Omental fat pad (tissue), 4 donors: ENCODE measurements at places on chromosomes 6 and 20.

DNA sequence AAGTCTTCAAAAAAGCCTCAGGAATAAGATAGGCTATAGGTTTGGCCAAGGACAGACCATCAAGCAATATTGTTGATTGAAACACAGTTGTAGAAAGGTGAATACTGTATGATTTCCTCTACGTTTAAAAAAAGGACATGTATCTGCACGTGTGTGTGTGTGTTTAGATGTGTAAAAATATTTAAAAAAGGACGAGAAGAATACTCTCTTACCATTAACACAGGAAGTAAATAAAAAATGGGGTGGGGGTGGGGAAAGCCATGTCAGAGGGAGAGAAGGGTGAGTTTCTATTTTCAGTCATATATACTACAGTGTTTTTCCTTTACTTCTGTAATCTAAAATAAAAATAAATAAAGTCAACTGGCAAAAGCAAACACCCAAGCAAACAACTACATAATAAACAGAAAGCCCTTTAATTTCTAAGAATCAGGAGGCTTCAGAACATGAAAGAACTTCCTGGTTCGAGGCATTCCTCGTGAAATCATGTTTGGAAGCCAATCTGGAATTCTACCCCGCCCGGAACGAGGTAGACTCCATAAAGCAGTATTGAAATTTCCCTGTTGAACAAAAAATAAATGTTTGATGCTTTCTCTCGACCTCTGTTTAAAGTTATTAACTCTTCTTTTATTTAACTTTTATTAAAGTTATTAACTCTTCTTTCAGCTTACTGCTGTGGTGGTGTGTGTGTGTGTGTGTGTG lies 158.1 kb upstream of the ZNF217 start:
- no peak for DNase-seq

DNA sequence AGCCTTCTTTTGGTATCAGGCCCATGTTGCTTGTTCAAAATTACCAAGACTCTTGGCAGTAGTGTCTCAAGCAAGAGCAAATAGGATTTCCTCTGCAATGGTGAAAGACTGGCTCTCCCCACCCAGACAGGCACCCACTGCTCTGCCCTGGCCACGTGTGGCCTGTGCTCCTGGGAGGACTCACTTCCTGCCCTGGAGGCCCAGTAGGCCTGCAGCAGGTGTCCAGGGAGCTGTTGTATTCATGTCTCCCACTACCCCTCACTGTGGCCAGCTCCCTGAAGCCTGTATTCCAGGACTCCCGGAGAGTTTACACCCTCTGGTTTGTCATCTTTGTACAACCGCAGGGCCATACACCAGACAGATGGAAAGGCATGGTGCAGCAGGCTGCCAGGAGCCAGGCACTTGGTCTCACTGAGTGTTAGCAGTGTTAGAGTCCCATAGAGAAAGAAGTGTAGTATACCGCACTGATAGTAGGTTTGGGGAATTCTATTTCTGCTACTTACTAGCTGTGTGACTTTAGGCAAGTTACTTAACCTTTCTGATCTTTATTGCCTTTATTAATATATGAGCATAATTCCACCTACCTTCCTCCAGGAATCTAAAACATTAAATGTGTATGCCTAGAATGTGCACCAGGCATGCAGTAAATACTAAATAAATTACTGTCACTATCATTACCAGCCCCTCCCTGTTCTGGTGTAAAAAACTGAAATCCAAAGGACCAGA lies 159.7 kb downstream of the TMEM242 start:
- no peak for DNase-seq

- DNase-seq, result no peak
These were observed 250.0 kb downstream of the SLC24A3 start for GRCh38 chr20:19462491-19462890.

DNA sequence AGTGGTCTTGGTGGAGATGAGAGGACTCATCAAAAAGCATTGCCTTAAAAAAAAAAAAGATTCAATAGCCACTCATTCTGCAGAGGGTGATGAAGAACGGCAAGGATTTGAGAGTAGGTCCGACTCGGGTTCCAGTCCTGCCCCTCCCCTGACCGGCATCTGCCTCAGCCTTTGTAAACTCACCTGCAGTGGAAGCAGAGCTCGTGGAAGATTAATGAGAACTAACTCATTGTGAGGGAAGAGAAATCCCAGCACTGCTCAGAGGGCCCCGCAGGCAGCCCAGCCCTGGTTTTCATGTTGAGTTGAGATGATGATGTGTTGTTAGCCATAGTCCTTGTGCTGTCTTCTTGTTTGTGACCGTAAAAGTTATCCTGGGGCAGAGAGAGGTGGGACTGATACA lies 59.4 kb downstream of the GCNT2 start:
- DNase-seq, result no peak

GRCh38 chr6:43076464-43077332 lies 584 bp downstream of the PTK7 start:
- DNase-seq, result no peak

- no peak for DNase-seq
These were observed 7.8 kb downstream of the ADA start for GRCh38 chr20:44643596-44644229.

DNA sequence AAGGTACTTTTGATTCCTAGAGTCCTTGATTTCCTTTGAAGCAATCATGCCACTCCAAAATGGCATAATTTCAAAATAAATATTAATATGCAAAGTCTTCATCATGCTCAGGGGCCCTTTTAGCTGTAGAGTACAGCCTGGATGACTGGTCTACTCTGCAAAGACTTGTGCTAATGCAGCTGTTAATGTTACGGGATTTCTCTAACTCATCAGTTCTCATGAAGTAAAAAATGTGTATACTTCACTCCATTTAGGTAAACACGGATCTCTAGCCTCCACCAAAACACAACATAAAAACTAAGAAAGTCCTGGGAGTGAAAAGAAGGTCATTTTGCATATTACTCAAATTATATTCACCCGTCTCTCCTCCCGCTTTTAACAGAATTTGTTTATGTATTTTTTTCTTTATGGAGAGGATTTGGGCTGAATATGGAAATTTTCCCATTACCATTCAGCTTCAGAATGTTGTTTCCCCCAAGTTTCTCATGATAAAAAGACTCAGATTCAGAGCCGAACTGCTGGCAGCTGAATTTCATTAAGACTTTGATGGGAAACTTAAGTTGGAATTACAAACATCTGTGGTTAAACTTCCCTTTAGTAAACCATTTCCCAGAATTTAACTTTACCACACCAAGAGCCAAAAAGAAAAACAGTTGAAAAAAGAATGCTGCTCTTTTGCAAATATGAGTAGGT lies 8.7 kb downstream of the LAMA4 start:
- DNase-seq, result no peak

- no peak for DNase-seq
These were observed 66.3 kb upstream of the CD93 start for GRCh38 chr20:23152308-23152892.

DNA sequence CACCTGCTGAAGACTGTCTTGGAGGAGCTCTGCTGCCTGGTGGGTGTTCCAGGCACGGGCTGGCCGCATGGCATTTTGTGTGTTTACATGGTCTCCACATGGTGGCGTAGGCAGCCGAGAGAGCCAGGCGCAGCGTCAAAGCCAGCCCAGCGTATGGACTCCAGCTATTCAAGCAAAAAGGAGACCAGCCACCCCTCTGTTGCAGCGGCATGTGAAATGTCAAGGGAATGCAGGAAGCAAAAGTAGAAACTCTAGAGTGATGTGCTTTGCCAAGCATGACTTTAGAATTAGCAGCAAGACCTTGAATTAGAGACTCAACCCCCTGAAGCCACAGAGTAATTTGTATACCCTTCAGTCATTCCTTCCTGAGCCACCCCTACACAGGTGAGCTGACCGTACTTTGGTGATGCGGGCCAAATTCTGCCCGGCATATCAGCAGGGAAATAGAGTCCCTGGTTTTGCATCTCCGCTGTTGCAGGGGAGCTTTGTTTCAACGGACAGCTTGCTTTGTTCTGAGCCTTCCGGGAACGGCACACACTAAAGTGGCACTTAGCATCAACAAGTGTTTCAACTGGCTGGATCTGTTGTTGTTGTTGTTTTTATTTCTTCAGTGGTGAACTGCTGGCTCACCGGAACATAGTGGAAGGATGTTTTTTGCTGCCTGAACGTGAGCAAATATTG lies 48.5 kb downstream of the FNDC1 start:
- DNase-seq, result no peak

GRCh38 chr6:14200047-14200446 lies 82.5 kb downstream of the CD83 start:
- no peak for DNase-seq

GRCh38 chr6:69026243-69026642 lies 391.2 kb downstream of the ADGRB3 start:
- no peak for DNase-seq

GRCh38 chr6:56570413-56571359 lies 72.0 kb downstream of the DST start:
- DNase-seq, result no peak

DNA sequence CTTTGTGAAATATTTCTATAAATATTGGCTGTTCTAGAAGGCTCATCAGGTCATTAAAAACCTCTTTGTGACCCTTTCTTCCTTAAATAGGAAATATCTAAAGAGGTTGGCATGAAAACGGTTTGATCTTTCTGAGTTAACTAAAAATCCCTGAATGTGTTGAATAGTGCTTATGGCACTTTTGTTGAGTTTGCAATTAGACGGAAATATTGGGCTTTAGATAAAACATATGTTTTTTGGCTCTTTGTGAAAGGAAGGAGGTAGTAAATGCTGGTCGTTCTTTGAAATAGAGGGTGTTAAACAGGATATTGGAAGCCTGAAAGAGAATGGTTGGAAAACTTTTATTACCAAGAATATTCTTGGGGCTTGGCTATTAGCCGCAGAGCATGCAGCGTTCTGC lies 163.0 kb downstream of the ARID1B start:
- DNase-seq, result no peak

GRCh38 chr6:162728197-162728596 lies 423 bp downstream of the PACRG start:
- no peak for DNase-seq

DNA sequence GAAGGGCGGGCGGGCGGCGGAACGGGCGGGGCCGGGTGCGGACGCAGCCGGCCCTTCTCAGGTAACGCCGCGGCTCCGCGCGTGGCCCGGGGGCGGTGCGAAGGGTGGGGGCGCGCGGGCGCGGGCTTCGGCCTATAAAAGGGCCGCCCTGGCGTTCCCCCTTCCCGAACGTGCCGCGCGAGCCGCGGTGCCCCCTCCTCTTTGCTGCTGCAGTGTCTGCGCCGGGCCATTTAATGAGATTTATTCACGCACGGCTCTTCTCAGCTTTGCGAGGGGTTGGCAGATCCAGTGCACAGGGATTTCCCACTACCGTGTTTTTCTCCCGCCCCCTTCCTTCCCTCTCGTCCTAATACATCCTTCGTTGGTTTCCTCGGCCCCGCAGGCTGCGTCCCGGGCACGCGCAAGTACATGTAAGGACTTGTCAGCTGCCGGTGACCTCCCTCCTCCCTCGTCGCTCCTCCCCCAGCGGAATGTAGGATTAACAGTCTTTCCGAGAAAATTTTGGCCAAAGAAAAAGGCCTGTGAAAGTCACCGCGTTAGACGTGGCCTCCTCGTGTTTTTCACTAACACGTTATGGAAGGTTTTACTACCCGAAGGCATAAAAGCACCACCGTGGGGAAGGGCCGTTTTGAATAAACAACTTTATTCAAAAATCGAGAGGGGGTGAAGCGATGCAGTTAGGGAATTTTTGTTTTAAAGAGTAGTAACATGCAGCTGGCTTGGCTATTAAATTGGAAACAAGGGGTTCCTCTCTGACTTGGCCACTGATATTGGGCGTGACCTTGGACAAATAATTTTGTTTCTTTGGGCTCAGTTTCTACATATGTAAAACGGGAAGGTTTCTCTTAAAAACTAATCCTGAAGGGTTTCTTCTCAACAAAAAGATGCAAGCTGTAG lies 966 bp upstream of the REV3L start:
- DNase-seq, result peak; percentile 84

DNA sequence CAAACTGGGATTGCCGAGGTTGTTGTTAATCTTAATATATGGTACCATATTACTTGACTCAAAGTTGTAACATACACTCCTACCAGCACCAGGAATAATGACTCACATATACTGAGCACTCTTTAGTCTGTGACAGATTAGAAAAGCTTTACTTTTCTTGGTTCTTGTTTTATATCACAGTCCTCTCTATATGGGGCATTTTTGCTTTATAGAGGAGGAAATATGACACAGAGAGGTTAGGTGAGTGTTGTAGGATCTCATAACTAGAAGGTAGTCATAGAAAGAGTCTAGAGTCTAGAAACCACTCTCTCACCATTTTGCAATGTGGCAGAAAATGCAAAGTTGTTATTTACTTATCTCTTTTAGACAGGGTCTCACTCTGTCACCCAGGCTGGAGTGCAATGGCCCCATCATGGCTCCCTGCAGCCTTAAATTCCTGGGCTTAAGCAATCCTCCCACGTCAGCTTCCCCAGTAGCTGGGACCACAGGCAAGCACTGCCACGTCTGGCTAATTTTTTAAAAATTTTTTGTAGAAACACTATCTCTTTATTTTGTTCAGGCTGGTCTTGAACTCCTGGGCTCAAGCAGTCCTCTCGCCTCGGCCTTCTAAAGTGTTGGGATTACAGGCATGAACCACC lies 13.4 kb downstream of the TRIM38 start:
- no peak for DNase-seq

- no peak for DNase-seq
These were observed 81.7 kb downstream of the DNAH8 start for GRCh38 chr6:38796850-38797249.

GRCh38 chr6:136701045-136701444 lies 91.2 kb downstream of the MAP3K5 start:
- DNase-seq, result no peak

- no peak for DNase-seq
These were observed 152.5 kb upstream of the ECI2 start for GRCh38 chr6:4287811-4288244.

DNA sequence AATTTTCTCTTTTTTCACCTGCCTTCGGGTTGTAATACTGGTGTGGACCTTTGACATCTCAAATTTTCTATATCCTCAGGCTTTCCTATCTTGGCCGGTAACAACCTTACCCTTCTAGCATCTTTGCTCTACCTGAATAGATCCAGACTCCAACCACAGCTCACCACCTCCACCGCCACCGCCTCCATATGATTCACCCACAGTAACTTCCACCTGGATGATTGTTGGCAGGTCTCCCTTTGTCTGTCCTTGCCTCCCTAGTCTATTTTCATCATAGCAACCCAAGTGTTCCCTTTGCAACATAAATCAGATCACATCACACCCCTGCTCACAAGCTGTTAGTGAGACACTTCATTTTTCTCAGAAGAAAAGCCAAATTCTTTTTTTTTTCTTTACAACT lies 525.8 kb upstream of the POU3F2 start:
- no peak for DNase-seq

- DNase-seq, result no peak
These were observed 580.0 kb upstream of the ZNF337 start for GRCh38 chr20:26276554-26277210.

- DNase-seq, result no peak
These were observed 96.3 kb downstream of the PREX1 start for GRCh38 chr20:48731536-48731935.

DNA sequence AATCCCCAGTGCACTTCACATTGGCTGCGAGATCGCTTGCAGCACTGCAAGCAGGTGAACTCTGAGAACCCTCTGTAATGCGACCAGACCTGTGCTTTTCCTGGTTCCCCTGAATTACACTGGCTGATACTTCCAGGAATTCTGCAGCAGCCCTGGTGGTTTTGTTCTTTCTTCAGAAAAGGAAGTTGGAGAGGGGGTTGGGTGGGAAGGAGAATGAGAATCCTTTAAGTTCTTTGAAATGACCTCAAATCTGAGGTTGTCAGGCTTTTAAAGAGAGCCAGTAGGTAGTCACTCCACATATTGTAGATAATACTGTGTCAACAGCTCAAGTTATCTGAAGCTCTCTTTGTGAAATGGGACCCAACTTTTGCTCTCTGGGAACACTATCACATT lies 62.4 kb downstream of the GCNT2 start:
- DNase-seq, result no peak

- DNase-seq, result no peak
These were observed 79.7 kb upstream of the FYN start for GRCh38 chr6:111952821-111953540.
